Fibroblast of lung (primary cell): ENCODE measurements at places on chromosomes 7 and 10.

- no peak overlapping the region for H3K4me3 ChIP-seq
- H3K36me3 ChIP-seq = peaks cover 3% of the 10 kb centered on the region
- peak; percentile 99 for DNase-seq
- peaks cover 33% of the 10 kb centered on the region for H3K4me1 ChIP-seq
- H3K27me3 ChIP-seq = no peaks in the 10 kb centered on the region
Measured at GRCh38 chr10:126062131-126063032, 166.0 kb downstream of the FANK1 start.

DNA sequence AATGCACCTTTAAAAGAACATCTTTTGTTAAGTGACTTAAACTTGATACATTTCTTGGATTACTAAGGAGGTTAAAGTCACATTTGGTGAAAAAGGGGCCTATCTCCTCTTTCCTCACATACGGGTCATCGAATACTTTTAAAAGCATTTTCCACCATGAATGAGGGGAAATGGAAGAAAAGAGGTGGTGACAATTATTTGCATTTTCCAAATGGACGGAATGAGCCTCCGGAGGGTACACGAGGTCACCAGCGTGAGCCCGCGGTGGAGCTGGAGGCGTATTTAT lies 1.0 kb upstream of the BMPR1A start:
- no peaks in the 10 kb centered on the region for H3K27me3 ChIP-seq
- H3K4me3 ChIP-seq = peak overlapping the region; percentile 88
- H3K4me1 ChIP-seq = no peaks in the 10 kb centered on the region
- DNase-seq = no peak
- H3K27ac ChIP-seq = peak overlapping the region; percentile 94

DNA sequence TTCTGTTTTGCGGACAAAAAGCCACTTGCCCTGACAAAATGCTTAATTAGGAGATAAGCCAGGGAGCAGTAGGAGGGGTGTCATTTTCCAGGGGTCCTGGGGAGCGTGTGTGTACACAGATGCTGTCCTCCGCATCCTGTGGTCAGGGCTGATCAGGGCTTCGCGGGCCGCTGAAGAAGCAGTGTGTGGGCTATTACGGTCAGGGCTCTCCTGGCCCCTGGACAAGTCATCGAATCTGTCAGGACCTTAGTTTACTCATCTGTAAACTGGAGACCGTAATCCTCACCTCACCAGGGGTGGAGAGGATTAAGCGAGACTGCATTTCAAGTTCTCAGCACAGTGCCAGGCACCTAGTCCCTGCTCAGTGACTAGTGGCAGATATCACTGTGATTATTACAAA lies 26.0 kb upstream of the MXI1 start:
- no peaks in the 10 kb centered on the region for H3K27me3 ChIP-seq
- DNase-seq = no peak
- no peak overlapping the region for H3K4me3 ChIP-seq
- no peaks in the 10 kb centered on the region for H3K36me3 ChIP-seq
- no peaks in the 10 kb centered on the region for H3K4me1 ChIP-seq
- H3K27ac ChIP-seq = no peak overlapping the region

DNA sequence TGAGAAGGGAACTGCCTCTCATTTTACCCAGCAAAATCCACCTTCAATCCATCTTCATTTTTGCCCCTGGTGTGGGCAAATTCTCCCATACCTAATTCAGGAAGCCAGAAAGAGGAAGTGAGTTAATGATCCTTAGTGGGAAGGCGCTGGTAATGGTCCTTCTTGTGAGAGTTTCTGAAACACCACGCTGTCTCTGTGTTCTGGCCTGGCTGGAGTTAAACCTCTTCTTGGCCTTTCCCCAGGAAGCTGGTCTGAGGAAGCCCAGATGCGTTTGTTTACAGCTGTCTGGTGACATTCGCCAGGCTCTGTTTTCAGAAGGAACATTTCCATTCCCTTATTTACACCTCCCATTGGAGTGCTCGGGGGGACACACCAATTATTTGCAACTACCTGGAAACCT lies 24.3 kb downstream of the HTRA1 start:
- peaks cover 3% of the 10 kb centered on the region for H3K4me1 ChIP-seq
- no peaks in the 10 kb centered on the region for H3K27me3 ChIP-seq
- no peaks in the 10 kb centered on the region for H3K36me3 ChIP-seq
- H3K4me3 ChIP-seq = no peak overlapping the region

- peaks cover 2% of the 10 kb centered on the region for H3K36me3 ChIP-seq
- DNase-seq = no peak
- H3K4me3 ChIP-seq = peak overlapping the region; percentile 86
- H3K27ac ChIP-seq = peak overlapping the region; percentile 95
- peaks cover 9% of the 10 kb centered on the region for H3K4me1 ChIP-seq
Measured at GRCh38 chr10:32957341-32958084, 517 bp downstream of the ITGB1 start.

- H3K27me3 ChIP-seq = no peaks in the 10 kb centered on the region
- peak; percentile 69 for DNase-seq
- H3K27ac ChIP-seq = peak overlapping the region; percentile 35
- H3K4me3 ChIP-seq = no peak overlapping the region
Measured at GRCh38 chr7:117041007-117041406, 87.7 kb downstream of the ST7 start.

DNA sequence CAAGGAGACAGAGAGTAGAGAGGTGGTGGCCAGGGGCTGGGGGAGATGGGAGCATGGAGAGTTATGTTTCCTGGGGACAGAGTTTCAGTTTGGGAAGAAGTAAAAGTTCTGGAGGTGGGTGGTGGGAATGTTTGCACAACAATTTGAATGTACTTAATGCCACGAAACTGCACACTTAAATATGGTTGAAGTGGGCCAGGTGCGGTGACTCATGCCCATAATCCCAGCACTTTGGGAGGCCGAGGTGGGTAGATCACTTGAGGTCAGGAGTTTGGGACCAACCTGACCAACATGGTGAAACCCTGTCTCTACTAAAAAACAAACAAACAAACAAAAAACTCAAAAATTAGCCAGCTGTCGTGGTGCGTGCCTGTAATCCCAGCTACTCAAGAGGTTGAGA lies 137.2 kb downstream of the PFKFB3 start:
- no peaks in the 10 kb centered on the region for H3K36me3 ChIP-seq
- DNase-seq = no peak
- H3K27me3 ChIP-seq = no peaks in the 10 kb centered on the region
- no peaks in the 10 kb centered on the region for H3K4me1 ChIP-seq

DNA sequence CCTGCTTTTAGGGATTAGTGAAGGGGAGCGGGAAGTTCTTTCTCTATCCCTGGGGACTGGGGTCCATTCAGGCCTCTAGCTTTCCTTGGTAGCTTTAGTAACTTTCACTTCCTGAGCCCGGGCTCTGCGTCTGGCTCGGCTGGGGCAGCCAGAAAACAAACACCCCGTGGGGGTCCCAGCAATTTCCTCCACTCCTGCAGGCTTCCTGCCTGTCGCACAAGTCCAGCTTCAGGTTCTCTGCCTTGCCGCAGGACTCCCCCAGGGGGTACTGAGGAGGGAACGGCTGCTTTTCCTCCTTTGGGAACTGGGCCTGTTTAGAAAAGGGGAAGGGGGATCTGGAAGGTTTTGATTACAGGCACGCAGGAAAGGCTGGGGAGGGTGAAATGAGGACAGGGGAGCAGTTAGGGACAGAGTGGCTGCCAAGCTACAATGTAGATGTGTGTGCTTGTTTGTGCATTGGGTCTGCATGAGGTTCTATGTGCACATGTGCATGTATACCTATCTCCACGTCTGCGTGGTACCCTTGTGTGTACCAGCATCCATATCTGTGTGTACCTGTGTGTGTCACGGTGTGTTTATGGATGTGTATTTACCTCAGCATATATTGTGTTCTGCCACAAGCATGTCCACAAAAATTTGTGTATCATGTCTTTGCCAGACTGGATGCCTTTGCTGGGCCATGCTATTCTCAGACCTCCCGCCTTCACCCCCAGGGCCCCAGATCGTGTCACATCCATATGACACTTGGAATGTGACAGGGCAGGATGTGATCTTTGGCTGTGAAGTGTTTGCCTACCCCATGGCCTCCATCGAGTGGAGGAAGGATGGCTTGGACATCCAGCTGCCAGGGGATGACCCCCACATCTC lies 2.0 kb downstream of the KAZALD1 start:
- no peaks in the 10 kb centered on the region for H3K27me3 ChIP-seq
- no peaks in the 10 kb centered on the region for H3K36me3 ChIP-seq
- H3K4me3 ChIP-seq = no peak overlapping the region

DNA sequence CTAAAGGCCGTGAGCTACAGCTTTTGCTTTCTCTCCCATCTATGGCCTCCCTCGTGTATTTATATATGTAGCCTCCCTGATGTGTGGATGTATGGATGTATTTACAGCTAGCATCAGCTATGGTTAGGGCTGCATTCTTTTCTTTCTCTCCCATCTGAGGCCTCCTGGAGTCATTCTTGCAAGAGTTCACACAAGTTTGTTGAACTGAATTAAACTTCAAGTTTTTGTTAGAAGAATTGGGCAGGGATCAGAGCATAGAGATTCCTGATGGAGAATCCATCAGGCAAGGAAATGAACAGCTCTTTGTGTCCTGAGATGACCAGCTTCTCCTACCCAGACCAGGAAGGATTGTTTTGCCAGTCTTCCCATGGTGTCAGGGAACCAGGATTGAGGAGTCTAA lies 60.3 kb downstream of the AHCYL2 start:
- no peak overlapping the region for H3K4me3 ChIP-seq
- no peaks in the 10 kb centered on the region for H3K4me1 ChIP-seq
- no peaks in the 10 kb centered on the region for H3K36me3 ChIP-seq
- DNase-seq = peak; percentile 5

DNA sequence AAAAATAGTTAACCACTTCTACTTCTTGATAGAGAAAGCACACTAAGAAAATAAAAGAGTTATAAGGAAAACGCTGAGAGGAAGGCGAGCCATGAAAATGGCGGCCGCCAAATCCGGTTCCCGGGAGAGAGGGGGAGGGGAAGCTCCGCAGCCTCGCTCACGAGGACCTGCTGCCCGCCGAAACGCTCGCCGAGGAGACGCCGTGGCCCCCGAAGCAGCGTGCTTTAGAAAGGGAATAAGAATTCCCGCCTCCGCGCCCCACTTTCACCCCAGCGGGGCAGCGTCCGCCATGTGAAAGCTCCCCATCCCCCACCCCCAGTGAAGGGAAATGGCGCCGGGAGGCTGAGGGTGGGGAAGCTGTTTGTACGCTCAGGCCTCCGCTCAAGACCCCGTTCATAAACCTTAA lies 505 bp downstream of the HNRNPA2B1 start:
- peaks cover 2% of the 10 kb centered on the region for H3K36me3 ChIP-seq
- peaks cover 10% of the 10 kb centered on the region for H3K4me1 ChIP-seq
- H3K27me3 ChIP-seq = no peaks in the 10 kb centered on the region
- H3K27ac ChIP-seq = peak overlapping the region; percentile 98
- no peak for DNase-seq
